ENCODE measurements at places on chromosomes 4 and X.
A peak's percentile ranks its signal among the peaks of the same experiment; 100 is the strongest.

- no peak for DNase-seq
Measured at GRCh38 chr4:150495550-150495949, 86.4 kb upstream of the MAB21L2 start.

- peak; percentile 1 for DNase-seq
Measured at GRCh38 chrX:78024349-78025059, 55.1 kb upstream of the PGAM4 start.

DNA sequence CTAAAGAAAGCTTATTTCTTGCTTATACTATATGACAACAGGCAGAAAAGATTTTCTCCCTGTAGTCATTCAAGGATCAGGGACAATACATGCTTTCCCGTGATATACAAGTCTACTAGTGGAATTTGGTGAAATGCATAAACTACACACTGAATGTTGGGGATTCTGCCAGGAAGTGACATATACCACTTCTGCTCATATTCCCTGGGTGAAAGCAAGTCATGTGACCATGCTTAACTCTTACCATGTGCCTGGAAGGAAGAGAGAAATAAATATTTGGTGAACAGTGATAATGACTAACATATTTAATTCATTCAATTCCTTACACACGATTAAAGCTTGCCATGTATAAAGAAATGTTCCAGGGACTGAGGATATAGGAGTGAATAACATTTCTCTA is 534.6 kb downstream of the PPARGC1A start:
- DNase-seq: no peak

DNA sequence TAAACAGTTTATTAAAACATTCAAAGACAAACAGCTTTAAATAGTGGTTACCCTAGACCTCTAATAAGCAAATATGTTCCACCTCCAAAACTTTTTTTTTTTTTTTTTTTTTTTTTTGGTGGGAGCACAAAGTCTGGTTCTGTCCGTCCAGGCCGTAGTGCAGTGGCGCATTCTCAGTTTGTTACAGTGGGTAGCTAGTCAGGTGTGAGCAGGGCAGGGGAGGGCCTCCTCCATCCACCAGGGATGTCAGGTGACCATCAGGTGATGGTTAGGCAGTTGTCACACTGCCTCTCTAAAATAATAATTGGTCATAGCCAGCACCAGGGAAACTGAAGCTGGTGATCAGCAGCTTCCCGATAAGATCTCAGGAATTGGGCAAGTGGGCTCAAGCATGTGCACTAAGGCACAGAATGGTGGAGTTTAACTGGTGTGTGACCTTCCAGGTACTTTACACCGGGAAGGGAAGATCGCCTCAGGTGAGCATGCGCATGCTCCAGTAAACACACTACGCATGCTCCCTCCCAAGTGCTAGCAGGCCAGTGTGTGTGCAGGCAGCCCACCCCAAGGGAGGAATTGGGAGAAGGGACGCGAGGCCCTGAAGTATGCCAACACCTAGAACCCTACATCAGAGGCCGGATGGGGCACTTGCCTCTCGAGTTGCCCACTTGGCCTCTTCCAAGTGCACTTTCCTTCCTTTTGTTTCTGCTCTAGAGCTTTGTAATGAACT is 27.2 kb downstream of the TNIP2 start:
- no peak for DNase-seq

GRCh38 chrX:68947882-68948605 is 119.2 kb downstream of the EFNB1 start:
- peak; percentile 2 for DNase-seq

DNA sequence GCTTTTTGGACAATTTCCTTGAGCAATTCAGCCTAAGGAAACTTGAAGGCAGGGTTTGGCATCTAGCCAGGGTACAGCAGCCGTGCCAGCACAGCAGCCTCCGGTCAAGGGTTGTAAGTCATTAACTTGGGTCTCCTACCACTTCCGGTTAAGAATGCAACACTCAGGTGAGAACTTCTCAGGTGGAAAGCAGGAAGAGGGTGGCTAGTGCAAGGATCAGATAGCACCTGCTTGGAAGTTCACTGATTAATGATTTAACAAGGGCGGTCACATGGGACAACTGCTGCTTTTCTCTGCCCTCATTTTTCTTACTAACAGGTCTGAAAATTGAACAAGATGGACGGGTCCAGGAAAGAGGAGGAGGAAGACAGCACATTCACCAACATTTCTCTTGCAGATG is 30.1 kb upstream of the SCOC start:
- DNase-seq: no peak

- DNase-seq: no peak
Measured at GRCh38 chr4:76628251-76628650, 193.2 kb downstream of the SHROOM3 start.

DNA sequence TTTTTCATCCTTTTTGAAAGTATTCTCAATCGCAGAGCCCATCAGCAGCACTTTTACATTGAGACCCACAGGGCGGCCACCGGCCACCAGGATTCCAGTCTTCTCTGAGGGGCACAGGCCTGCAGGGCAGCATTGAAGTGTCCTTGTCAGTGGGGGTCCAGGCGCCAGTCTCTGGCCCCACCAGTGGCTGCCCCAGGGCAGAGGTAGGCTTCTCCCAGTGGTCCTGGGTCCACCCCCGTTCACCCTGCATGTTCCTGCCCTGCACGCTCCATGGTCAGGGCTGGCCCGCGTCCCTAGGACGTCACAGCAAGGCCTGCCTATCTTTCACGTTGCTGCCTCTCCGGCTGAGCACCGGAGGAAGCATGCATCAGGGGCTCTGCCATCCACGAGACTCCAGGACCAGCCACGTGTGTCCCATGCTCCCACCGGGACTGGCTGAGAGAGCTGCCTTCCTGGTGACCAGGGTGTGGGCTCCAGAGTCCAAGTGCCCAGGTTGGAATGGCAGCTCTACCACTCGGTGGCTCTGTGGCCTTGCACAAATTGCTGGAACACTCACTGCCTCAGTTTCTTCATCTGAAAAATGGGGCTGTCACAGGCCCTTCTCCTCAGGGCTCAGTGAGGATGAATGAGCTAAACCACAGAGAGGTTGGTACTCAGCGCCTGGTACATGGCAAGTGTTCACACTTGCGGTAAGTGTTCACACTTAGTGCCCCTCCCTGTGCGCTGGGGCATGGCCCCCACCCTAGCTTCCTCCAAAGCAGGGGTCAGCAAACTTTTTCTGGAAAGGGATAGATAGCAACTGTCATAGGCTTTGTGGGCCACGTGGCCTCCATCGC is 30.7 kb upstream of the JAKMIP1 start:
- DNase-seq: no peak

DNA sequence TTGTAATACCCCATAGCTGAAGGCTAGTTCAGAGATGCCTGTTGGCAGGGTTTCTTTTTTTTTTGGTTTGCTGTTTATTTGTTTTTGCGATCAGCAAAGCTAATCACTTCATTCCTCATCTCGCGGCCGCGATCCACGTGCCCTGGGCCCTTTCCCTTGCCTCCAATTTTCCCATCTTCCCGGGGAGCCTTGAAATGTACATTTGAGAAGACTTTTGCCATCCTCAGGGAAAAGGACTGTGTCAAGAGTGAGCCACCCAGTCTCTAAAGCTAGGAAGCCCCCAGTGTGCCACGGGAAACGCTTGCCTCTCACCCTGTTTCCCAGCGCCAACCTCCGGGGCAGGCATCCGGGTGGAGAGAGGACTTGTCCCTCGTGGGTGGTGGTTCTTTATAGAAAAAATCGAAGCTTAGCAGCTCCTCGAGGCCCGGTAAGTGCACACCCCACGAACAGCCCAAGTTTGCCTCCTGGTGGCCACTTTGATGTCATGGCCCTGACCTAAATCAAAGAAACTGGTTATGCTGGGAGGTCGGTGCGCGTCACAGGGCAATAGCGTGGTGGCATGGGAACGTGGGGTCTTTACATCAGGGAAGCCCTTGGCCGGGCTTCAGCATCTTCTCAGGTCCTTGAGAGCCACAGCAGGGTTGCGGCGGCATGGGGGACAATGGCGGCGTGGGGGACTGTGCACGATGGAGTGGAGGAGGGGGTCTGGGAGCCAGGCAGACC is 42.0 kb downstream of the MAP7D3 start:
- no peak for DNase-seq

GRCh38 chr4:561426-561825 is 14.7 kb downstream of the TMEM271 start:
- DNase-seq: no peak

DNA sequence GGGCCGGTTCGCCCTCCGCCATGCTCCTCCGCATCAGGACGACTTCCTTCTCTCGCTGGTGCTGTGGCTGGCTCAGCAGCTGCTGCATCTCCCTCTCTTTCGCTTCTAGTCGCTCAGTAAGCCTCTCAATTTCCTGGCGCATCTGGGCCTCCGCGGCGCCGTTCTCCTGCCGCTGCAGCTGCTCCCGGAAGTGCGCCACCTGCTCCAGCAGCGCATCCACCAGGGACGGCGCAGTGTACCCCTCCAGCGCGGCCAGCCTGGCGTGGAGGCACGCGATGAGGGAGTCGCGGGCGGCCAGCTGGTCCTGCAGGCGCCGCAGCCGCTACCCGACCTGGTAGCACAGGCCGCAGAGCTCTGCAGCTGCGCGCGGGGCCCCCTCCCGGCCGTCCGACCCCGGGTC is 97.4 kb upstream of the MED14 start:
- DNase-seq: no peak

DNA sequence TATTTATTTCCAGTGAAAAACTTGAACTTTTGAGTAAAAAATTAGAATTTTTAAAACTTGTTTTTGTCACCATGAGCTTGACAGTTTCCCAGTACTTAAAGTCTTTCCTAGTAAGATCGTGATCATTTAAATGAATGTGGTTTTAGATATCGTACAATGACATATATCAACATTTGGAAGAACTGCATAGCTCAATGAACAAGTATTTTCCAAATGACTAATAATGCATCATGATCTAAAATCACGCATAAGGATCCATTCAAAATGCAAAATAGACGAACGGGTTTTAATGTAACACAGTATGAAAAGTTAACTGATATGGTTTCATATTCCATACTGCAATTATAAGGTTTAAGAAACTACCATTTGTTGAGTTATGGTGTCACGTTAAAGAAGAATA is 4.1 kb upstream of the NDNF start:
- DNase-seq: no peak

DNA sequence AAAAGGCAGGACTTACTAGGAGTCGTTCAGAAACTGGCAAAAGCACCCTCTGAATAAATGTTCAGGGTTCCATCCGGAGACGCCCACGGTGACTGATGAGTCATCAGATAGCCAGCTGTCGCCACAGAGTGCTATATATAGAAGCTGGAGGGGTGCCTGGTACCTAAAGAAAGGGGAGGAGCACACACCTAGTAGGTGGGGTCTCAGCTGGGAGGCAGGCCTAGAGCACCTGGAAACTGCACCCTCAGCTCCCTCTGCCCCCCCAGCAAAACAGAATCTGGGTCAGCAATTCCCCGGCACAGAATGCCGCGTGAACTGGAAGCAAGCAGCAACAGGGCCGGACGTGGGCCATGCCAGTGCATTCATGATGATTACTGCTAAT is 242.0 kb downstream of the BCOR start:
- no peak for DNase-seq
